ENCODE measurements at places on chromosomes 6 and 20.

- no peak for DNase-seq
These were observed 680.0 kb downstream of the RNF144B start for GRCh38 chr6:19067165-19067564.

DNA sequence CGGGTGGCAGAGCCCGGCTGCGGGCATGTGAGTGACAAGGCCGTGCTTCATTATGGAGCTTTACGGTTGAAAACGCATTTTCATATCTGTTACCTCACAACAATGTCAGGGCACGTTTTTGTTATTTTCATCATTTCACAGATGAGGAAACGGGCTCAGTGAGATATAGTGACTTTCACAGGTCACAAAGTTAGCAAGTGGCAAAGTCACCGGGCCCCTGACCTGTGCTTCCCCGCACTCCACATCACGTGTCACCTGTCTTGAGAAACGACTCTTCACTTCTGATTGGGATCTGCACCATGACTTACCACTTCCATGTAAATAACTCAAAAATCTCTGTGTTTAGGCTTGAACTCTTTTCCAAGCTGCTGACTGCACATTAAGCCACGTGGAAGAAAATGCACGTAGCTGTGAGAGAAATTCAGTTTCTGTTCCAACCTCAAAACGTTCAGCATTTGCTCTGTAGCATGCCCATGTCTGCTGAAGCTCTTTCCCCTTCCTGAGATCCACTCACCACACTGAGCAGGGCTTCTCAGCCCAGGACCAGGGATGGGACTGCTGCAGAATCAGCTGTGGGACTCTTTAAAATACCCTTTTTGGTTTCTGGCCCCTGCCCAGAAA, 107.2 kb downstream of the ARMC2 start:
- DNase-seq = no peak

DNA sequence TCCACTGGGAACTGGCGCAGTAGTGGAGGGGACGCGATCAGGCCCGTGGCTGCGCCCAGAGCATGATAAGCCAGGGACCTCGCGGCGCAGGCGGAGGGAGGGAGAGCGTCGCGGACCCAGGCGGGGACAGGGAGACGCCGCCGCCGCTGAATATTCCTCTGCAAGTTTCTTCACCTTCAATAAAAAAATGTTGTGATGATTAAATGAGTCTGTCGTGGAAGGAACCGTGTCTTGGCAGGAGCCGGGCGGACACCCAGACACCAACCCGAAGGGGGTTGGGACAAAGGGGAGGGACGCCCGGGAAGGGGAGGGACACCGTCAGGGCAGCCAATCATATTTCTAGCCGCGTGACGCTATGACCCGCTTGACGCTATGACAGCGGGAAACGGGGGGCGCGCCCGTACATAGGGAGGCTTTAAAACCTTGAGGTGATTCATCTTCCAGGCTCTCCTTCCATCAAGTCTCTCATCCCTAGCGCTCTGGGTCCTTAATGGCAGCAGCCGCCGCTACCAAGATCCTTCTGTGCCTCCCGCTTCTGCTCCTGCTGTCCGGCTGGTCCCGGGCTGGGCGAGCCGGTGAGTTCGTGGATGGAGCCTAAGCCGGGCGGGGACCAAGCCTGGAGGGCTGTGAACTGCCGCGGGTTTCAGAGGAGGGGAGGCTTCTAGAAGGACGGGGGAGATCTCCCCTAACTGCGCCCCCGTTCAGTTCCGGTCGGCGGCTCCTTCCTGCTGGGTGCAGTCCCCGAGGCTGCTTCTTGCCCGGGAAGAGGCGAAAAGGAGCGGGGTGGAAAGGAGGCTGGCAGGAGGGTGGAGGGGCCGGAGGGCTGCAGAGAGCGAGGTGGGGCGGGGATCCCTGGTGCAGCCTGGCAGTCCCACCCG, at the start of gene ULBP2:
Gene ULBP2 (plus strand): TSS at position 432 of the 878 bp plus-strand sequence. CDS start 59 bp downstream, at position 491.
- peak; percentile 52 for DNase-seq

GRCh38 chr20:44908987-44909871, 631 bp upstream of the PABPC1L start:
- DNase-seq = no peak

GRCh38 chr20:32485770-32486478, 99.2 kb downstream of the NOL4L start:
- no peak for DNase-seq

DNA sequence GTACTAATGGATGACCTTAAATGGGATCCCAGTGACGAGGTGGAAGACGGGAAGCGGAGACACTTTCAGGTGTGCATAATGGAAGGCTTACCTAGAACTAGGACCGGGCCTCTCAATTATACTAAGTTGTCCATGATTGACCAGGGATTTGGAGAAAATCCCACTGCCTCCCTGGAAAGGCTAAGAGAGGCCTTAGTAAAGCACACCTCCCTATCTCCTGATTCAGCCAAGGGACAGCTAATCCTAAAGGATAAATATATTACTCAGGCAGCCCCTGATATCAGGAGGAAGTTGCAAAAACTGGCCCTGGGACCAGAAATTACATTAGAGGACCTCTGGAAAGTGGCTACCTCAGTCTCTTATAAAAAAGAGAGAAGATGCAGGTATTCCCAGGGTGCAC, 93.2 kb downstream of the JARID2 start:
- DNase-seq = no peak

DNA sequence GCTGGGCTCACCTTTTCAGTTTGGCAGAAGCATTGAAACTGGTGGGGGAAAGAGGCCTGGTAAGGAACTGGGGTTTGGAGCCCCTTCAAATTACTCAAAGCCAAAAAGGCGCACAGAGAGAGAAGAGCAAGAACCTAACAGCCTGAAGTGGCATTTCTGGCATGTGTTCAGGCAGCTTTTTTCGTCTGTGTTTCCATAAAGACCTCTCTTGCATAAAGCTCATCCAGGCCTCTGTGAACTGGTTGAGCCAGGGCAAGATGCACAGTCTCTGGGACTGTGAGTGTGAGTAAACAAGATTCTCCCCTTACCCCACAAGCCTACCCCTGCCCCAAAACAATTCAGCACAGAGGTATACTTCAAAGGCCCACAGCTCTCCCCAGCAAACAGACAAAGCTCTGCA, 167.8 kb downstream of the QRSL1 start:
- no peak for DNase-seq

DNA sequence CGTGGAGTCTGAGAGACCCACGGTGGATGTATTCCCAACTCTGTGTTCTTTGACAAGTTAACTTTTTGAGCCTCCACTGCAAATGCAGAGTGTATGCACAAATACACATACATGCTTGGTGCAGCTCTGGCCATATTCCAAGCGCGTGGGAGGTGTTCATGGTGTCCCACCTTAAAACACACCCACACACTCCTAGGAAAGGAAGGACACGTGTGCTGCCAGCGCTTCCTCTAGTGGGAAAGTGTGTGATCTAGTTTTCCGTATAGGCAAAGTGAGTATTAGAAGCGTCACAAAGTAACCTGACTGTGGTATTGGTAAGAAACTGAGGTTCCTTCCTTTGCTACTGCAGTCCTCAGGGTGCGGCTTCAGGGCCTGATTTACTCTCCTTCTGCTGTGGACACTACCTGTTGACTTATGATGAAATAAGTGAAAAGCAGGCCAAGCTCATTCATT, 36.0 kb upstream of the MPC1 start:
- no peak for DNase-seq

GRCh38 chr6:52417675-52418111, 2.4 kb upstream of the EFHC1 start:
- DNase-seq = no peak

- no peak for DNase-seq
These were observed 654.7 kb downstream of the EPM2A start for GRCh38 chr6:145080651-145081050.

DNA sequence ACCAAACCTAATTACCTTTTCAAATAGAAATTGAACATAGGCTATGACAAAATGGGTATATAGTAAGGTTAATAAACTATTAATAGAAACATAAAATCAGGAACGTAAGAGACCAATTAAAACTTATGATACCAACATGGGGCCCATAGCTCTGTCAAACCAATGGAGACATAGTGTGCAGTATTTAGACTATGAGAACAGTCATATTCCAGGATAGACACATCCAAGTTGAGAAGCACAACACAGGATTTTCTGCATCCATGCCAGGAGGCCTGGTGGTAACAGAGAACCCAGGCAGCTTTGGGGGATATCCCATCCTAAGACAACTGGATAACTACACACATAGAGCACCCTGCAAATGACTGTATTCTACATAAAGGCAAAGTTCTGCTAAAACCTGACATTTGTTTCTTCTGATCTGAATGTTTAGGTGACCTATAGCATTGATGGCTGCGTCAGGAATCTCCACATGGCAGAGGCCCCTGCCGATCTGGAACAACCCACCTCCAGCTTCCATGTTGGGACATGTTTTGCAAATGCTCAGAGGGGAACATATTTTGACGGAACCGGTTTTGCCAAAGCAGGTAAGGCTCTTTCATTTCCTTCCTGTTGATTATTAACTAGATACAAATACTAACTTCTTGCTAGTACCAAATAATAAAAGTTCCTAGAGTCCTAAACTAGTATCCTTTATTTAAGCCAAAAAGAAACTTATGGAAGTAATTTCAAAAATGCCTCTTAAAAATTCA, 202.7 kb downstream of the ARHGAP18 start:
- no peak for DNase-seq

GRCh38 chr6:139257821-139258398, 33.9 kb downstream of the TXLNB start:
- DNase-seq = no peak

DNA sequence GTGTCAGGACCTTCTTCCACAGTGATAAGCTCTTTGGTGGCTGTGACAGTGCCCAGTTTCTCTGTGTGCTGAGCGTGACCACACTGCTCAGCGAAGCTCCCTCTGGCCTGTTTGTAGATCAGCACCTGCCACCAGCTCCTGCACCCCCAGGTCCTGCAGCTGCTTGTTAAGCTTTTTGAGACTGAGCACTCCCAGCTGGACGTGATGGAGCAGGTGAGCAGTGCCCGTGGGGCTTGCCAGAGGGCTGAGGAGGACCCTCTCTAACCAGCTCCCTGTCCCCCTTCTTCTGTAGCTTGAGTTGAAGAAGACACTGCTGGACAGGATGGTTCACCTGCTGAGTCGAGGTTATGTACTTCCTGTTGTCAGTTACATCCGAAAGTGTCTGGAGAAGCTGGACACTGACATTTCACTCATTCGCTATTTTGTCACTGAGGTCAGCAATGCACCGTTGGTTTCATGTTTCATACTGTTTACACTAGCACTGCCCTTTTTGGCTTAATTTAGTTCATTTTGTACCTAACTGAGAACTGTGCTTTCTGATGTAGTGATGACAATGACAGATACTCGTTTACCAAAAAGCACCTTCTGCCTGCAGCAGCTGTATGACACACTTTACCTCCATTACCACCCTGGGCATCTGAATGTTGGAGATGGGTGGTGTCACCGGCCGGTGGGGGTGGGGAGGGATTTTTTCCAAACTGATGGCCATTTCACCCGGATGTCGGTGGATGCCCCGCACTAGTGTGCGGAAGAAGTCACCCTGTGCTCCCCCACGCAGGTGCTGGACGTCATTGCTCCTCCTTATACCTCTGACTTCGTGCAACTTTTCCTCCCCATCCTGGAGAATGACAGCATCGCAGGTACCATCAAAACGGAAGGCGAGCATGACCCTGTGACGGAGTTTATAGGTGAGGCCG, 12.5 kb downstream of the NELFCD start:
- DNase-seq = no peak

GRCh38 chr6:44388135-44388487, 605 bp downstream of the CDC5L start:
- DNase-seq = no peak

GRCh38 chr6:155638200-155638599, 182.6 kb upstream of the NOX3 start:
- DNase-seq = no peak

- DNase-seq = no peak
These were observed 15.6 kb downstream of the STK4 start for GRCh38 chr20:44981736-44982406.

DNA sequence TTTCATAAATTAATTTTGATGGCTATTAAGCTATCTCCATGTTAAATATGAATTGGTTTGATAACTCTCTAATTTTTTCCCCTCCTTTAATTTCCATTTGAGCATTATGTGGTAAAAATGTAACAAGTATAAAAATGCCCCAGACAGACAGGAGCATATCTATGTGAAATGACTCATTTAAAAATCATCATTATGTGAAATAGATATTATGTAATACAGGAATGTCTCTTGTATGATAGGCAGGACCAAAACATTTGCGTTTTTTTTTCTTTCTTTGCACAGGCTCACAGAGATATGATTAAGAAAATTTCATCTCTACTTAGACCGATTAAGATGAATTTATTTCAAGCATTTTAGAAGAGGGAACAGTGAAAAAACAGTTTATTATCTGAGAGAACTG, 95.8 kb downstream of the AKAP7 start:
- no peak for DNase-seq

GRCh38 chr6:20916086-20916485, 381.8 kb downstream of the CDKAL1 start:
- no peak for DNase-seq

- no peak for DNase-seq
These were observed 3.3 kb upstream of the CNKSR3 start for GRCh38 chr6:154513601-154514320.

DNA sequence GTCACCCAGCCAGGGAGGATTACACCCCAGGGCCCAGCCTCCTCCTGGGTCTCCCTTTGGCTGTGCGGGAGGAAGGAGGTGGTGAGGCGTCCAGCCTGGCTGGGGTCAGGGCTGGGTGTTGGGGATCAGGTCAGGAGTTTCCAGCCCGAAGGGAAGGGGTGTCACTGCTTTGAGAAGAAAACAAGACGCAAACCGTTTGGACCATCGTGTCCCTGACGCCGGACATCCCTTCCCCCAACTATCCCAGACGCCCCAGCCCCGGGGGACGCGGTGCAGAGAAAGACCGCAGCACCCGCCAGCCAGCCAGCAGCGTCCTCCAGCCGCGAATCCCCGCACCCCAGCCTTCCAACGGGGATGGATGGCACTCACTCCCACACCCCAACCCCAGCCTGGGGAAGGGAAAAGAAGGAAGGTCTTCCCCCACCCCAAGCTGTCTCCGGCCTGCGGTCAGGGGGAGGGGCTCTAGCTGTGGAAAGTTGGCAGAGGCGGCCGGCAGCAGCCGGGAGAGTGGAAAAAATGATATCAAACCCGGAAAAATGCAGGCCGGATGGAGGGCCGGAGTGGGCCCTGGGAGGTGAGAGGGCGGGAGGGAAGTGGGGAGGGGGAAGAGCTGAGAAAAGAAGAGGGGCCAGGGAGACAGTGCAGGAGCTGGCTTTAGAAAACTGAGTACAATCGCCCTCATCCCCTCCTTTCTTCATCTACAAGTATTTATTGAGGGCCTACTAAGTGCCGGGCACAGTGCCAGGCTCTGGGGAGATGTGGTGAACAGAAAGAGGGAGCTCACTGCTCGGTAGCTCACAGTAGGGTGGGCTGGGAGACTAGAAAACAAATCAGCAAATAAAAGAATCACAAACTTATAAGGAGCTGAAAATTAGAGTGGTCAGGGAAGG, 10.6 kb downstream of the REM1 start:
- no peak for DNase-seq

GRCh38 chr6:149013586-149014344, 266.9 kb downstream of the UST start:
- no peak for DNase-seq

DNA sequence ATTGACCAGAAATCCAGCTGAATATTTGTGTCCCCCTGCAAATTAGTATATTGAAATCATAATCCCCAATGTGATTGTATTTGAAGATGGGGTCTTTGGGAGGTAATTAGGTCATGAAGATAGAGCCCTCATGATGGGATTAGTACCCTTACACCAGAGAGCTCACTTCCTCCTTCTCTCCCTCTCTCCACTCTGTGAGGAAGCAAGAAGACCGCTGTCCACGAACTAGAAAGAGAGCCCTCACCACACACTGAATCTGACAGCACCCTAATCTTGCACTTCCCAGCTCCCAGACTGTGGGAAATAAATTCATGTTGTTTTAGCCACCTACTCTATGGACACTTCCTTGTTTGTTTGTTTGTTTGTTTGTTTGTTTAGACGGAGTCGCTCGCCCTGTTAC, 11.9 kb upstream of the PLAGL1 start:
- no peak for DNase-seq
